Stimulated activated CD8-positive, alpha-beta memory T cell treated with anti-CD3 and anti-CD28 coated beads, Interleukin-4, amount 100 ng/mL, for 1 hour (primary cell): ENCODE measurements at places on chromosomes 6 and 20.

GRCh38 chr6:5610640-5611039 lies 349.3 kb downstream of the FARS2 start:
- DNase-seq = no peak

DNA sequence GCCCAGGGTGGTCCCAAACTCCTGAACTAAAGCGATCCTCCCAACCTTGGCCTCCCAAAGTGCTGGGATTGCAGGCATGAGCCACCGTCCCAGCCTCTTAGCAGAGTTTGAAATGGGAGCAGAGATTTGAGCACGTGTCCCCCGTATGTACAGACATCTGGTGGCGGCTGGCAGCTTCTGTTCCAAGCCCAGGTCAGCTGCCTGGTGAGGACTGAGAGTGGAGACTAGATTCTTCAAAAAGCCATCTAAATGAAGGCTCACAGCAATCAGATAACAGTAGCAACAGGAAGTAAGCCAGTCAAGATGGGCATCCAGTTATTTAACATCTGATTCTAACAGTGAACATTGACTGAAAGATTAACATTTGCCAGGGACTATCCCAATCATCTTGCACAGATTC lies 128.1 kb upstream of the AKAP12 start:
- no peak for DNase-seq

DNA sequence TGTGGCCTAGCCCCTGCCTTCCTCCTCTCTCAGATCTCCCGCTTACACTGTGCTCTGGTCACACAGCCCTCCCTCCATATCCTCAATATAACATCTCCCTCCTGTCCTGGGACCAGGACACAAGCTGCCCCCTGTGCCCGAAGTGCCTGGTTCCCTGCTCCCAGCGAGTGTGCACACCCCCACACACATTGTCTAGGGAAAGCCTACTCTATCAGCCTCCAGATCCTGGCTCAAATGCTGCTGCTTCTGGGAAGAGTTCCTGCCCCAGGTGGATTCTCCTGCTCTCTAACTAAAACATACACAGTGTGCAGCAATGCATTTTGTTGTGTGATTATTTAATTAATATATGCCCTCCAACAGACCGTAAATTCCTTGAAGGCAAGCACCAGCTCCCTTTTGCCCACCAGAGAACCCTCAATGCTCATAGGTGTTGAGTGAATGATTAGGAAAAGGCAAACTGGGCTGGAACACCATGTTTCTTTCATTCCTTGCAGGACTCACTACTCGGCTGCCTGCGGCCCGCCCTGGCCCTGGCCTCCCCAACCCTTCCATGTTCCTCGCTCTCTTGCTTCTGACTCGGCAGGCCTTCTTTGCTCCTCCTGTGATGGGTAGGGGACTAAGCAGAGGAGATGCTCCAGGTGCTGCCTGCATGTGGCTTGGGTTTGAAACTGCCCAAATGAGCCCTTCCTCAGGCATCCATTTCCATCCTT lies 194.6 kb downstream of the ZDHHC14 start:
- no peak for DNase-seq

DNA sequence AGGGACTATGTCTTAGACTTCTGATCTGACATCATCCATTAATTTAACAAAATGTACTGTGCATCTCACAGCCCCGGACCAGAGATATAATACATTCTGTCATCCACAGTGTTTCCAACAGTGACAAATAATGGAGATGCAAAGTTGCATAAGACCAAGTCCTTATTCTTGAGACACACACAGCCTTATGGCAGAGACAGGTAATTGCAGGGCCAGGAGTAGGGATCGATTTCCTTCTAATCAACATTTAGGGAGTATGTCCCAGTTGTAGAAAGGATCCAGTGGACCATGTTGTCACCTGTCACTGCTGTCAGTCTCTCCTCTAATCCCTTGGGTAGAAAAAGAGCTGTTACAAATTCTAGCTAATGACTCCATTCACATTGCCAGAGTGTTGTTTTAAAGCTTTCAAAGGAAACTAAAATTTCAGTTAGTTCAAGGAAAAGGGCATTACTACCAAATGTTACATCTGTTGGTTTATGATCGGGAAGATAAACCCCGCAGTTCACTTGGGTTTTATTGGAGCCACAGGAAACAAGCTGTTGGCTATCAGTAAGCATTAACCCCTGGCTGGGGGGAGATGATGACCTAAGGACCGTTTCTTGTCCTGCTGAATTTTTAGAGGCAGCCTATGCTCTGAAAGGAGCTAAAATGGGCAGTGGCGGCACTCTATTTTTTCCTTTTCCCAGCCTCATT lies 111.4 kb upstream of the ATXN1 start:
- no peak for DNase-seq

GRCh38 chr20:62332989-62333819 lies 30.4 kb downstream of the ADRM1 start:
- DNase-seq = no peak
